ENCODE measurements at places on chromosomes 1 and 21.

DNA sequence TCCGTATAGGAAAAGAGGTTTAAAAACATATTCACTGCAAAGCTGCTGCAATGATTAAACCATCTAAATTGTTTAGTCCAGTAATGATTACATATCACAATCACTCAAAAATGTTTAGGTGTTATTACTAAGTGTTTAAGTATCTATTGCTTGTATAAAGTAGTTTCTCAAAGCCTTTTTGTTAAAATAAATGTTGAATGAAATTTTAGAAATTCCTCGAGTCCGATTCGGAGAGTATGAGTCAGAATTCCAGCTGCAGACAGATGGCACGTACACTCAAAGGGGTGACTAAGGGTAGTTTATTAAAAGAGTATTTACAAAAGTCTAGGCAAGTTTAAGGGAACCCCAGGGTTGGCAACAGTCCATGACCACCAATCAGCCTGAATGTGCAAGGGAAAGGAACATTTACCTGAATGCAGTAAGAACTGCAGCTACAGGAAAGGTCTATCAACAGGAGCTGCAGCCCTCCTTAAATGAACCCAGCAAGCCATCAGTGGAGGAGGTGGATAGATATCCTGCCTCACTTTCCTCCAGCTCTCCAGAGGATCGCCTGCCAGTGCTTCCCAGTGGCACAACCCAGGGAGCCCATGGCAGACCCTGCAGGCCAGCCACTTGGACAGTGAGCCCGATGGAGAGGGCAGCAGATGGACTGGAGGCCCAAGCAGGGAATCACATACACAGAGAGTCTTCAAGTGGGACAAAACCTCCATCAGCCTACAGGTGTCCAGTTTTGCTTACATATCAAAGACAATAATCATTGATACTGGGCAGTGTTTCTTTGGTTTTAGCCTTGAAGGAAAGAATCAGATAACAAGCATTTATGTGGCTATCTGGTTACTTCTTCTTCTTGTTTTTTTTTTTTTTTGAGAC, 92.1 kb upstream of the SLC44A3 start:
- peak; percentile 80 for DNase-seq

GRCh38 chr1:86169625-86170024, 13.1 kb upstream of the COL24A1 start:
- DNase-seq = no peak

- DNase-seq = no peak
Measured at GRCh38 chr1:83673312-83673711, 325.6 kb downstream of the TTLL7 start.

DNA sequence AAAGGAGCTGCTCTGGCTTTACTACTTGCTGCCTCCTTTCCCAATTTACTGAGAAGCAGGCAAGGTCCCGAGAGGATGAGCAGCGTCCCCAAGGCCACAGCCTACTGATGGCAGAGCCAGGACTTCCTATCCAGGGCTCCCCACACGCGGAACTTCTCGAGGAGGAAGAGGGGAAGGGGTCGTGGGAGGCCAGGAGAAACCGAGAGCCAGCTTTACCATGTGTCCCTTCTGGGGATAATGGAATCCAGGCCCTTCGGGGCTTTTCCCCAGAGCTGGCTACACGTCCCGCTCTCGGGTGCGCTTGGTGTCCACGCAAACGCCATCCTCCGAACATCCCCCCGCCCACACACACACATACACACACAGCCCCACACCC, 4.3 kb upstream of the CCN1 start:
- DNase-seq = no peak

GRCh38 chr1:158002631-158003405, 9.4 kb downstream of the KIRREL1 start:
- DNase-seq = peak; percentile 50

DNA sequence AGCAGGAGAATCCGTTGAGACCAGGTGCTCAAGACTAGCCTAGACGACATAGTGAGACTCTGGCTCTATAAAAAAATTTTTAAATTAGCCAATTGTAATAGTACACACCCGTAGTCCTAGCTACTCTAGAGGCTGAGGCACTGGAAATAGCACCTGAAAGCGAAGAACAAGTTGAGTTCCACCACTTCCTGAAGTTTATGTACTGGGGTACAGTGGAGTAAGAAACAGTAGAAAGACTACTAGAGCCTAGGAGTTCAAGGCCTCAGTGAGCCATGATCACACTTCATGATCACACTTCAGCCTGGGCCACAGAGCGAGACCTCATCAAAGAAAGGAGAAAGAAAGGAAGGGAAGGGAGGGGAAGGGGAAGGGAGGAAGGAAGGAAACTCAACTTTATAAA, 19.8 kb downstream of the RSBN1 start:
- no peak for DNase-seq
